ENCODE measurements at places on chromosomes 6 and 20.

GRCh38 chr6:100101644-100102043, 107.6 kb upstream of the MCHR2 start:
- no peak for DNase-seq

DNA sequence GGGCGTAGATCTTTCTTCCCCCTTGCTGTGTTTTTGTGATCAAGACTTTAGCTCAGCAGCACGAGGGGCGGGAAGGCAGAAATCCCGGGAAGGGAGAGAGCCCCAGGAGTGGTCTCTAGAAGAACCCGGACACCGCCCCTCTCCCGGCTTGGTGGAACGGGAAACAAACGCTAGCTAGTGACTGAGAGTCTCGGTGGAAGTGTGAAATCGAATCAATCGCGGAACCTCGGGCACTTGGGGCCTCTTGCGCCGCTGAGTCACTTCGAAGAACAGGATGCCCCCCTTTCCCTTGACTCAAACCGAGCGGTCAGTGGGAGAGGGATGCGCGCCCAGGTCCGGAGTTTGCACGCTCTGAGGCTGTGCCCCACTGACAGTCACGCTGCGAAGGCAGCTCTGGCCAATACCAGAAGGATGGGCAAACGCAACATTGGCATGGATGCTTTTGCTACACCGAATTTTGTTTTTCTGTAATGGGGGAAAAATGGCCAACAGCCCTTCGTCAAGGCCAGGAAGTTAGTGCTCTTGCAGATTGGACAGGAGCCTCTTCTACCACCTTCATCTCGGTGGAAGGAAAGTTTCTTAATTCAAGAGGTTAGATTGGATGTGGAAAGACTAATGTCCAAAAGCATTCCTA, 1.6 kb upstream of the OLIG3 start:
- no peak for DNase-seq

DNA sequence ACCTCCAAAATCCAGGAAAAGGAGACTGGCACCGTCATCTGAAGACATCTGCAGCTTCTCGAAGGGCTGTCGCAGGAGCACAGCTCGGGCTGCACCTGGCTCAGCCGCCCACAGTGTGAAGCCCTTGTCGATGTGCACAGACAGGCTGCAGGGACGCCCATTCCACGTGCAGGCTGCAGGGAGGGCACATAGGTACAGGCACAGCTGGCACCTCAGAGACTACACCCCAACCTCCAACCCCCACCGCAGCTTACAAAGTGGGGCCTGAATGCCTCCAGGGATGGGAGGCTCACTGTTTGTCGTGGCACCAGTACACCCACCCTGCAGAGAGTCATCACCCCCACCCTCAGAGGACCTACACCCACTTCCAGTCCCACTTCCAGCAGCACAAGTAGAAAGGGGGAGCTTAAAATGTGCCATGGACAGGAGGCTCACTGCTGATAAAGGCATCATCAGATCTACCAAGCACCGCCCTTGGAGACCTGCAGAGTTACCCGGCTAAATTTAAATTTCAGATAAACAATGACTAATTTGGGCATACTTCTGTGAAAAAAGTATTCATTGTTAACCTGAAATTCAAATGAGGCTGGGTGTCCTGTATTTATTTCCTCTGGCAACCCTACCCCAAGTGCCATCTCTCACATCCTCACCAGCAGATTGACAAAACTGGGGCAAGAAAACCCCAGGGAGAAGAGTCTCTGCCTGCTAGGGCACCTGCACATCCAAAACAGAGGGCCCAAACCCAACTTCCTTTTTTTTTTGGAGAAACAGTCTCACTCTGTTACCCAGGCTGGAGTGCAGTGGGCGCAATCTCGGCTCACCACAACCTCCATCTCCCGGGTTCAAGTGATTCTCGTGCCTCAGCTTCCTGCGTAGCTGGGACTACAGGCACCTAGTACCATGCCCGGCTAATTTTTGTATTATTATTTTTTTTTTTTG, 7.7 kb upstream of the CDK5RAP1 start:
- no peak for DNase-seq

DNA sequence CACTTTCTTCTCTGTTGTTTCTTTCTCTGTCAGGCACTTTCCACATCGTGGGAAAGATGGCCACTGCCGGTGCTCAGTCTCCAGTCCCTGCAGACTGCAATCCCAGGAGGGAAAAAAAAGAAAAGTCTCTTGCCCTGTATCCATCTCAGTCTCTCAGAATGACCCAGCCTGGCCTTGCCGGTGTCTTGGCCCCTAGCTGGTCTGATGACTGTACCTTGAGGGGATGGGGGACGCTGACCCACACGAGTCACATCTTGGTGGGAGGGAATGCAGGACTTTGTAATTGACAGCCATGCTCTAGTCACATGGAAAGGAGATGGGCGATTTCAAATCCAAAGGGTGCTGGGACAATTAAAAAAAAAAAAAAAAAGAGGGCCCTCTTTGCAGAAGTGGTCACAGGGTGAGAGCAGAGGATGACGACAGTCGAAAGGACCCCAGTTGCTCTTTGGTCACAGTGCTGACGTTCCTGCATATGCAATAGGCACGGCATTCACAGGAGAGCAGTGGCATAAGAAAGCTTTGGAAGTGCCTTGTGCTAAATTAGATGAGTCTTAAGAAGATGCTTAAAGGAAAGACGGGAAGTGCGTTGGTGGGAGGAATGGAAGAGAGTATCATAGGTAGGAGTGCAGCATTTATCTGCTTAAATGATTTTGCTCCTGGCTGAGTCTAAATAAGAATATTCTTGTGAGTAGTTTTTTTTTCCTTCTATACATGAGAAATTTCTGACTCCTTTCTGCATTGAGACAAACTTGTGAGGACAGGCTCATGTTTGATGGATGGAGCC, 63.9 kb upstream of the AKAP12 start:
- no peak for DNase-seq

- peak; percentile 9 for DNase-seq
Observed at GRCh38 chr20:13119583-13119982, 101.5 kb upstream of the ISM1 start.

GRCh38 chr6:107793191-107793590, 30.9 kb downstream of the SCML4 start:
- DNase-seq: no peak

GRCh38 chr6:108417027-108417426, 122.2 kb downstream of the AFG1L start:
- DNase-seq: no peak

- DNase-seq: no peak
Observed at GRCh38 chr6:134251320-134251719, 66.6 kb downstream of the SGK1 start.

DNA sequence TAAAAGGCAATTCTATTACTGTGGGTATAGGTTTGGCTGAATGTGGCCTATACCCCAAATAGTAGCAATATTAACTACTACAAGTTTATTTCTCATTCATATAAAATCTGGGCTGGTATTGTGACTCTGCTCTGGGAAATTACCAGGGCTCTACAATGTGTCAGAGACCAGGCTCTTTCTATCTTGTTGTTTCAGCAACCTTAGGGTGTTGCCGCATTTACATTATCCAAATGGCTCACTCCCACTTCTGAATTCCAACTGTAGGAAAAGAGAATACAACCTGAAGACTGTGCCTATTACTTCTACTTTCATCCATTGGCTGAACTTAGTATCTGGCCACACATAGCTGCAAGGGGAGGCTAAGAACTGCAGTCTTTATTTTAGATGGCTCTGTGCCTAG, 106.7 kb upstream of the CENPW start:
- no peak for DNase-seq

- no peak for DNase-seq
Observed at GRCh38 chr6:138864343-138864890, 68.5 kb downstream of the ECT2L start.

- DNase-seq: no peak
Observed at GRCh38 chr6:142763205-142763604, 181.8 kb downstream of the HIVEP2 start.

- no peak for DNase-seq
Observed at GRCh38 chr6:63795006-63795405, 159.4 kb downstream of the PHF3 start.

- no peak for DNase-seq
Observed at GRCh38 chr6:108961985-108962384, 113.8 kb downstream of the ARMC2 start.

GRCh38 chr6:27873021-27873940, 38.9 kb downstream of the OR2B2 start:
- no peak for DNase-seq

- no peak for DNase-seq
Observed at GRCh38 chr6:100453701-100454521, 10.8 kb downstream of the SIM1 start.

DNA sequence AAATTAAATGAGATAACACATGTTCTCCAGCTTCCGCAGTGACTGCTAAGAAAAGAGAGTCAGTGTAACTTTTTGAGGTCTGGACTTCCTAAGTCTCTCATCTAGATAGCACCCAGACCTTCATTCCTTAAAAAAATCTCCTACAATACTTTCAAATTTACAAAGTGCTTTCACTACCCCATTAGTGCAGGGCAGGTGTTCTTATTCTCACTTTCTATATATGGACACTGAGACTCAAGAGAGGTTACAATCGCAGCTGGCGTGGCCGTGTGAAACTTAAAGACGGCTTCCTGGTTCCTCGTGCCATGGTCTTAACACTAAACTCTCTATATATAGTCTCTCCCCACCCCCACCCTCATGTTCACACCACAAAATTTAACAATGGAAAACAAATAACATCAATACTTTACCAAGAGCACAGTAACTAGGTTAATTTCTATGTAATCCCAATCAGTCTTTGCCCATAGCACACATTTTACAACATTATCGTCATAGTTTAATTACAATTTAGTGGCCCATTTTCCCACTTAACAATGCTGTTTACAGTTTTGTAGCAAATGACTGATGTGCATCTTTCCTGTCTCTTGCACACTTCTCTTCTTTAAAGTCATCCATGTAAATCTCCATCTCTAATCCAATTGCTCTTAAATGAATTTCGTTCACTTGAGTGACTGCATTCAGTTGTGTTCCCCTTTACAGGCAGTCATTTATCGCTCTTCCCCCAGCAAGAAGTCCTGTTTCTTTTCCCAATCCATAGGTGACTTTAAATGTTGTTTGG, 78.8 kb upstream of the ARID1B start:
- DNase-seq: no peak

GRCh38 chr20:25437153-25437581, 29.7 kb downstream of the GINS1 start:
- DNase-seq: no peak

- no peak for DNase-seq
Observed at GRCh38 chr20:59994697-59995122, 36.5 kb downstream of the CDH26 start.

DNA sequence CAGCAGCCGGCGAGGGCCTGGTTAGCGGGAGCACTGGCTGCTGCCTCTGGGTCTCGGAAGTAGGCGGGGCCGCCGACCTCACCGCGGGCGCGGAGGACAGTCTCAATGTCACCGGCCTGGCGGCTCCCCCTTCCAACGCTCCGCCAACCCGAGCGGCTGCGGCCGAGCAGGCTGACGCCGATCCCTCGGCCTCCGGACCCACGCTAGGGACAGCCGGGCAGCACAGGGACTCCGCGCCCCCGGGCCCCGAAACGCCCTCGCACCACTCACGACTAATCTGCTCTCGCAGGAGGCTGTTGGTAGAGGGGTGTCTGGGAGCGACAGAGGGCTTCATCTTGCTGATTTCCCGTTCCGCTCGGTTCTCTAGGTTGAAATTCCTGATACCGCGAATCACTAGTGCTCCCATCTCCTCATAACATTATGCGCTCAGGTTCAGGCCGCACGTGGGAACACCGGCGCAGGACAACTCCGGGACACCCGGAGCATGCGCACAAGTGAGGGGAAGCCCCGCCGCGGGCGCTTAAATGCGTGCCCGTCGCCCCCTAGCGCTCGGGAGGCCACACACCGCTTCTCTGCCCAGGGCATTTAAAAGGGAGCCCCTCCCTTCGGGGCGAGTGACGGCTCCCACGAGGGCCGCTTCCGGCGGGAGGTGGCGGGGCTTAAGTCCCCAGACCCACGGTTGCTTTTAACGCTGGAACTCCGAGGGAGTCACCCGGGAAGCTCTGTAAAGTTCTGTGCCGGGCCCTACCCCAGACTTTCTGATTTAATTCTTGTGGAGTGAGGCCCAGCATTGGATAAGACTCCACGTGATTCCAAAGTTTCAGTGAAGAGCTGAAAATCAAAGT, at the start of gene NDUFAF4:
Gene NDUFAF4, minus strand, starts transcription at position 496 of the 845 bp plus-strand sequence. Its CDS starts 90 bp downstream, at position 406.
- DNase-seq: peak; percentile 89

Measured in activated naive CD8-positive, alpha-beta T cell treated with anti-CD3 and anti-CD28 coated beads, Interleukin-2, amount 50 U/mL, for 16 hours (primary cell).